ENCODE measurements at places on chromosomes 7 and 10.

DNA sequence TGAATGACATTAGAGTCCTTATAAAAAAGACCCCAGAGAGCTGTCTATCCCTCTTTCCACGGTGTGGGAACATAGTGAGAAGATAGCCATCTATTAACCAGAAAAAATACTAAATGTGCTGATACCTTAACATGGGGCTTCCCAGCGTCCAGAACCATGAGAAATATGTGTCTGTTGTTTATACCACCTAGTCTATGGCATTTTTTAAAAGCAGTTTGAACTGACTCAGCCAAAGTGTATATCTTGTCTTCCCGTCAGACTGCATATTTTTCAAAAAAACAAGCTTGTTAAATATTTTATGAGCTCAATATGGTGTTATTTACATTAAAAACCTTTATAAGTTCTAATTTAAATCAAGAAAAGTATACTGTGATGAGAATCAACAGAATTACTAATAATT lies 255.3 kb downstream of the HGF start:
- no peak for DNase-seq

GRCh38 chr7:133491846-133492652 lies 239.2 kb downstream of the EXOC4 start:
- no peak for DNase-seq

- DNase-seq, result no peak
Measured at GRCh38 chr7:137913985-137914384, 67.2 kb upstream of the DGKI start.

DNA sequence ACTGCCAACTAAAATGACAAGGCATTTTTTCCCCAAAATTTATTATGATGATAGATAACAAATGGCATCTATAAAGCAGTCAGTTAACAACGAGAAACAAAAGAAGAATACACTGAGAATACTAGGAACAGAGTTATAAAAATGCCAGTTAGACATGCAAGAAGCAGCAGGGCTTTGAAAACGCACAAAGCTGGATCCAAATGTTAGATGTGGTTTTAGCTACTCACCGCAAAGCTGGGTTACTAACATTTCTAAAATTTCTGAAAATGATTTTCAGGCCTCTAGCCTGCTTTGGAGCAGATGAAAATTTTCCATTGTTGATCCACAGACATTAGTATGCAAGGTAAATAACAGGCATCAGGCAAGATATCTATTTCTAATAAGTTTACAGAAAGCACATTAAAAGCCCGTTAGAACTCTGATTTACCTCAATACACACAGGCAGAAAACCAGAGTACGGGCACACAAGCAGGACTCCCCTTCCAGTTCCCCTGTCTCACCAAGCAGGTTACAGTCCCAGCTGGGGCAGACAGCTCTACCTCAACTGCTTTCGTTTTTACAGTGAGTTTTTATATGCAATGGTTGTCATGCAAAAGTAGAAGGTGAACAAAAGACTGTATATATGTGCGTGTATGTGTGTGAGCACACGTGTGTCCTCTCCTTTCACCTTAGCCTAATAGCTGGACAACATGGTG lies 37.9 kb downstream of the GLI3 start:
- no peak for DNase-seq

- DNase-seq, result no peak
Measured at GRCh38 chr7:103704701-103705100, 258.7 kb upstream of the SLC26A5 start.

DNA sequence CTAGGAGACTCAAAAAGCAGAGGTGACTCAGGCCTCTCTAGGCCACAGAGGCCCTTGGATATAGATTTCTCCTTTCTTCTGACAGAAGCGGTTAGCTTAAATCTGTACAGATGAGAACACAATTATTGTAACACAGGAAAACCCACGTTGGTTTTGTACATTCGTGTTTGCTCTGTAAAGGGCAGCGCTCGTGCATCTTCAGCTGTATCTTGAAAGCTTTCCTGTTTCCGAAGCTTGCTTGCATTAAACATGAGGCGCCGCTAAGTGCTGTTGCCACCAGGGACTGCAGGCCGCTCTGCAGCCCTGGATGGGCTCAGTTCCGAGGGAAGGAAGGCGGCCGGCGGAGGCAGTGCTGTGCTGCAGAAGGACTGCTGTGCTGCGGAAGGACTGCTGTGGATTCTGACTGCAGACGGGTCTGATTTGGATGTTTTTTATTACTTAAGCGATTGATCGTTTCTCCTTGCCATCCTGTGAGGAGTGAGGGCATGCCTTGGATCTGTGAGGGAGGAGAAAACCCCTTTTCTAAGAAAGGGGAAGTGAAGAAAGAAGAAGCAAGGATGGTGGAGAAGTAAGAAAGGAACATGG lies 53.3 kb downstream of the FHIP2A start:
- peak; percentile 46 for DNase-seq

DNA sequence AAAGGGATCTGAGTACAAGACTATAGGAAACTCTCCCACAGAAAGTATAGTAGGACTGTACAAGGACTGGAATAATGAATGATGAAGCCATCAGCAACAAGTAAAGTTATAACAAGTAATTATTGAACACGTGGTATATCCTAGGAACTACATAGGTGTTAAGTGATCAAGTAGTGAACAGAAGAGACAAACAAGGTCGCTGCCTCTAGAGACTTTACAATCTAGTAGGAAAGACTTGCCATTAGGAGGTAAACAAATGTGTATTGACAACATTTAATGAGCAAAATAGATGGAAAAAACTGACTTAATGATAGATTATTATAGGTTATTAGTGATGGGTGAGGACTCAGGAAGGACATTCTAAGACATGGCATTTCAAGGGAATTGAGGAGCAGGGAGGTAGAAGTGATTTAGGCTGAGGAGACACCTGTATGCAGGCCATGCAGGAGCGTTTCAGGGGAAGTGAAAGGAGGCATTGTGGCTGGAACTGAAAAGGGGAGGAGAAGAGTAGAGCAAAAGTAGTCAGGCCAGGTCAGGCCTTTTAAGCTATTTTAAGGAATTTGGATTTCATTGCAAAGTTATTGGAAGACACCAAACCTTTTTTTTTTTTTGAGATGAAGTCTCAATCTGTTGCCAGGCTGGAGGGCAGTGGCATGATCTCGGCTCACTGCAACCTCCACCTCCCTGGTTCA lies 8.5 kb upstream of the GLCCI1 start:
- no peak for DNase-seq

DNA sequence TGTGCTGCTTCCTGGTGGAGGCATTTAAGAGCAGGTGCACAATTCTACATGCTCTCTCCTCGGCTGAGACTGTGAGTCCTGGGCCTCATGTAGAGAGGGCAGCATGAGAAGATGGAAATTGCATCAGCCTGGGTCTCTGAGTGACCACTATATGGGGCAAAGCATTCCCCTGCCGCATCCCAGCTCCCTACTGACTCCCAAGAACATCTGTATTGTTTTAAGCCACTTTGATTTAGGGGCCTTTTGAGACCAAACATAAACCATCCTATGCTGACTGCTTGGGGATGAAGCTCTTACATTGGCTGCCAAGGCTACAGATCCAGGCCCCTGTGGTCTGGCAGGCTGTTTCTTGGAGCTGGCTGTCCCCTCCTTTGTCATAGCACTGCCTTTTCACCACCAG lies 101.3 kb upstream of the TBX20 start:
- no peak for DNase-seq

GRCh38 chr7:137579913-137580640 lies 236.5 kb upstream of the PTN start:
- no peak for DNase-seq

DNA sequence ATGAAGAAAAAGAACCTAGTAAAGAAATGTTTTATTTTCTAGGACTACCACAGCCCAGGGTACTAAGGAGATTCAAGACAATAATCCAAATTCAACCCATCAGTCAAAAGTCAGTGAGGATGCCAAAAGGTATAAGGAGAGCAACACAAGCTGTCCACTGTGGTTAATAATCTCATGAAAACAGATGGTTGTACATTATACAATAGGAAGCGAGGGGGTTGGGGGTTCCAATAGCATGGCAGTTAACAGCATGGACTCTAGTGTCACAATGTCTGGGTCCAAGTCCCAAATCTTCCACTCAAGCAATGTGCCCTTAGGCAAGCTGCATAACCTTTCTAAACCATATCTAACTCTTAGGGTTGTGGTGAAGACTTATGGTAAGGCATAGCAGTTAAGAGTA lies 35.1 kb downstream of the BRAF start:
- no peak for DNase-seq

DNA sequence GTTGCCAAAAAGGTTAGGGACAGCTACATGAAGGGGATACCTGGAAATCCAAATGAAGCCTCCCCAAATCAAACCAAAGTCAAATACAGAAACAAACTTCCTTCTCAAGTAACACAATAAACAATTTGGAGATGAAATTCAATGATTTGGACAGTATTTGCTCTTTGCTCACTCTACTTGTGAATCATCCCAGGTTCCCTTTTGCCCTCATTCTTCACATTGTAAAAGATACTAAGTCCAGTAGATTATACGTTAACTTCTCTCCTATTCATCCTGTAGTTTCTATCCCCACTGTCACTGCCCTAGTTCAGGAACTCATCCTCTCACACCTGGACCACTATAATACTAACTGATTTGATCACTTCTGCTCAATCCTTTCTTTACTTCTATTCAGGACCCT lies 28.3 kb downstream of the FZD1 start:
- DNase-seq, result no peak

GRCh38 chr10:112490545-112490944 lies 43.5 kb downstream of the VTI1A start:
- DNase-seq, result no peak

DNA sequence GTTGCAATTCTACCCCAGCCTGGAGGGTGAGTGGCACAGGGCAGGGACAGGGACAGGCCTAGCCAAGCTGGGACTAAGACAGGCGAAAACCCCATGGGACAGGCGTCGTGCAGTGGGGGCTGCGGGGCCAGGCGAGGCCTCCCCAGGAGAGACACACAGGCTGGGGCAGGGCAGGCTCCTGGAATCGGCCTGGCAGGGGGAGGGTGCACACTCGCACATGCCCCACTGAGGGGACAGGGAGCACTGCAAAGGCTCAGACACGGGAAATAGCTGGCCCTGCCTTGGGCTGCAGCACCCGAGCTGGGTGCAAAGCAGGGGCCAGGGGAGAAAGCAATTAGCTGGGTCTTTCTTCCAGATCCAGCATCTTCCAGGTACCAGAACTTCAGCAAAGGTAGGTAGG lies 10.4 kb downstream of the LAT2 start:
- DNase-seq, result no peak

DNA sequence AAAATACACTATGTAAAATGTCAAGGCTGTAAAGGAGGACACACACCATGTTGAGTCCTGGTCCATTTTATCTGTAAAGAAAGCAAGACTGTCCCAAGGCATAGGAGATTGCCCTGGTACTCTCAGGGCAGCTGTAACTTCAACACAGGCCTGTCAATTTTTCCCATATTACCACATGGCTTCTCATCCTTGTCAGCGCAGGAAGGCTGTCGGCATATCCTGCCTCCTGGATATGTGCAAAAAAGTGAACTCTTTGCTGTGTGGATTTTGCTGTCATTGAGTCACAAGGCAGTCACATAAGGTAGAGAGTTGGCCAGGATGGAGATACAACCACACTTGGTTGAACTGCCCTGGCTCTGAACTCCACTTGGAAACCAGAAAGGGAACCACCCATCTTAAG lies 8.7 kb downstream of the DUSP5 start:
- DNase-seq, result no peak

- DNase-seq, result no peak
Measured at GRCh38 chr7:87206361-87206760, 13.2 kb downstream of the TMEM243 start.

- no peak for DNase-seq
Measured at GRCh38 chr10:28954211-28954610, 276.9 kb downstream of the BAMBI start.

GRCh38 chr10:15712883-15713282 lies 6.8 kb downstream of the ITGA8 start:
- DNase-seq, result peak; percentile 15

- DNase-seq, result no peak
Measured at GRCh38 chr7:44470135-44470479, 20.4 kb downstream of the NUDCD3 start.

- DNase-seq, result no peak
Measured at GRCh38 chr7:155394413-155394812, 63.5 kb upstream of the EN2 start.

- no peak for DNase-seq
Measured at GRCh38 chr10:12796401-12797160, 204.9 kb downstream of the CCDC3 start.

- no peak for DNase-seq
Measured at GRCh38 chr10:44805466-44806210, 105.5 kb upstream of the TMEM72 start.

GRCh38 chr7:13028036-13028824 lies 340.8 kb downstream of the ARL4A start:
- DNase-seq, result no peak

DNA sequence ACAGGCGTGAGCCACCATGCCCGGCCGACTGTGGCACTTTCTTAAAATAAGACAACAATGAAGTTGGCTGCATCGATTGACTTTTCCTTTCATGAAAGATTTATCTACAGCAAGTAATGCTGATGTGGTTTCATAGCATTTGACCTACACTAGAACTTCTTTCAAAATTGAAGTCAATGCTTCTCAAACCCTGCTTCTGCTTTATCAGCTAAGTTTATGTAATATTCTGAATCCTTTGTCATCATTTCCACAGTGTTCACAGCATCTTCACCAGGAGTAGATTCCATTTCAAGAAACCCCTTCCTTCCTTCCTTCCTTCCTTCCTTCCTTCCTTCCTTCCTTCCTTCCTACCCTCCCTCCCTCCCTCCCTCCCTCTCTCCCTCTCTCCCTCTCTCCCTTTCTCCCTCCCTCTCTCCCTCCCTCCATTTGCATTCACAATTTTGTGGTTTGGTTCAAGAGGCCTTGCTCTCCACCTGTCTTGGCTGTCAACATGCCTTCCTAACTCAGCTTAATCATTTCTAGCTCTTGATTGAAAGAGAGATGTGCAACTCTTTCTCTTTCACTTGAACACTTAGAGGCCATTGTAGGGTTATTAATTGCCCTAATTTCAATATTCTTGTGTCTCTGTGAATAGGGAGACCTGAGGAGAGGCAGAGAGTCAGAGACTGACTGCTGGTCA lies 52.1 kb downstream of the HDAC9 start:
- DNase-seq, result no peak

DNA sequence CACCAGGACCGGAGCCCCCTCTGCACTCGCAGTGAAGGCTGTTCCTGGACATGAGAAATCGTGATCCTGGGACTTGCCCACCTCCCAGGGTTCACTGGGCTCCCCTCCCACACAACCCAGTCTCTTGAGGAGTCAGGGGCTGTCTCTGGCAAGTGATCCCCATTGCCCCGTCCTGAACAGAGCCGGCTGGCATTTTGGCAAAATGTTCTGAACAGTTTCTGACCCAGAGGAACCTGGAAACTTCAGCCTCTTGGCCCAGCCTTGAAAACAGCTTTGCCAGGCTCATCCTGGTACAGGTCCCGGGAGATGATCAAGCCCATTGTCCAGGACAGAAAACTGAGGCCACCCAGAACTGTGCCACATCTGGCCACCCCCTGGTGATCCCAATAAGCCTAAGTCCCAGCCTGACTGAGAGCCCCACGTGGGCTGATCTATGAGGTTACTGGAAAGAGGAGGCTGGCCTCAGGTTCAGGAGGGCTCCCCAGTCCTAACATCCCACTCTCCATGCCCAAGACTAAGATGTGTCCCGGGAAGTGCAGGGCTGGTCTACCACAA lies 115.7 kb downstream of the OAT start:
- no peak for DNase-seq
